Activated T-cell treated with anti-CD3 and anti-CD28 coated beads, Interleukin-2, amount 50 U/mL, for 1 hour (primary cell): ENCODE measurements at places on chromosomes 2 and 18.

- no peak for DNase-seq
Measured at GRCh38 chr2:28430788-28431418, 38.2 kb downstream of the FOSL2 start.

GRCh38 chr2:68438455-68439303 is 28.4 kb downstream of the FBXO48 start:
- DNase-seq = no peak

GRCh38 chr2:184339966-184340365 is 258.4 kb upstream of the ZNF804A start:
- no peak for DNase-seq

DNA sequence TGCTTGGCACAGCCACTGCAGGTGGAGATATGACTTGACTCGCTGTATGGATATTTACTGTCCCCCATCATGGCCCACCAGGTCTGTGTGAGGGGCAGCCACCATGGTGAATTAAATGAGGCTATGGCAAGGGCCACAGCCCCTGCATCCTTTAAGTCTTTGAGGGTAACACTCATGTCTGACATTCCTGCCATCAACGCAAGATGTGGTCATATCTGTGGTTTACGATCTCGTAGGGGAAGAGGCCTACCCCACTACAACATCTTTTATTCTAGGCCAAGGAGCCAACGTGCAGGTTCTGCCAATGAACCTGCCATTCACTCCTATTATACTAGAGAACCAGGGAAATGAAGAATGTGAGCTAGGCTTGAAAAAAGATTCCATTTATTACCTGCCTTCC is 381.6 kb upstream of the ID2 start:
- no peak for DNase-seq

DNA sequence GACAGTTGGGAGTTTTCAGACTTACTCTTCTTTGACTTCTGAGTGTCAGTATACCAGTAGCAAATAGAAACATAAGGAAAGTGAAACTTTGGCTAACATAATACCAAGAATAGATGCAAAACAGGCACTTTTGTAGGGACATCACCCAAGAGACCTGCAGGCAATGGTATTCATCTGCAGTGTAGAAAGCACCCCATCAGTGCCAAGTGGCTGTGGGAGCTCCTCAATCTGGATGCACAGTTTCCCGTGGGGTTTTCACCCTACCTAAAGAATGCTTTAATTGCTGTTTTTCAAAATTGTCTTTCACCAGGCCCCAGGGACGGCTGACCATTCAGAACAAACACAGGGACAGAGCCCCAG is 96.6 kb upstream of the GPR45 start:
- no peak for DNase-seq

DNA sequence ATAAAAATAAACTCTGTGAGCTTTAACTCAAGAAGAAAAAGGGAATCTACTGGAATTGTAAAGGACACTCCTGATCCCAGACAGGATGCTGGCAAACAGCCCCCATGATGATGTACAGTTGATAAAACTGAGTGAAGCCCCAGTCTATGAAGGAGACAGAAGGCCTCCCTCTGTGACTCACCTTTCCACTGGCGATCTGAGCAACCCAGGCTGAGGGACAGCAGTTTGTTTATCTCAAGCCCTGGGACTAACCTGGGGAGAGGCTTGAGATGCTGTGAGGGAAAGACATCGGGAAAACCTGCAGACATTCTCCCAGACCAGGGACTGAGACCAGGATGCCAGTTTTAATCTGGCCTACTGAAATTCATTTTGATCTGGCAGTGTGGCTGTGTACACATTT is 104.5 kb upstream of the CDH2 start:
- no peak for DNase-seq

DNA sequence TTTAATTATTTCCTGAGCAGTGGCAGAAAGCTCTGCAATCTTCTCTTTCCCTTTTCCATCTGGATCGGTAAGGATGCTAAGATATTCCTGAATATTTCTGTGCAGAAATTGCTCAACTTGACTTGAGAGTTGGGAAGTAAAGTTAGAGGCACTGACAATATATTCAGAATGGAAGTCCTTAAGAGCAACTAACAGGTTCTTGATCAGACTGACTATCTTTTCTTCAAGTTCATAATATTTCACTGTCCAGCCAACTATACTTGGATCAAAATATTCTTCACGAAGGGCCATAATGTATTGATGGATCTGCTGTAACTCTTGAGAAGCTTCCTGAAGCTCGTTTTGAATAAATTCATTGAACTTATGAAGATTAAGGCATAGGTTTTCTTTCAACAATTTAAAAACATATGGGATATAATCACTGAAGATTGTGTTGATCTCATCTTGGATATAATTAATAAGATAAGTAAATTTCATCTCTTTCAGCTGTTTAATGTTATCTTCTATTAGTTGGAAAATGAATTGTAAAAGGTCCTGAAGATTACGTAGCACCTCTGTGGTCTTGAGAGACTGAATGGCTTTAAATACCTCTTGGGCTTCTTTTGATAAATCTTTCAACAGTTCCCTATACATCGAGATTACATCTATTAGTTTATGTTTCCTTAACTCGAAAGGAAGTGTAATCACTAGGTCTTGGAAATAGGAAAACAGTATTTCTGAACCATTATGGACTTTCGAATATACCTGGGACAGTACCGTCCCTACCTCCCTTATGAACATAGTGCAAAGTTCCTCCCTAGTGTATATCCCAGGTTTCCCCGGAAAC is 41.7 kb downstream of the APOB start:
- no peak for DNase-seq

DNA sequence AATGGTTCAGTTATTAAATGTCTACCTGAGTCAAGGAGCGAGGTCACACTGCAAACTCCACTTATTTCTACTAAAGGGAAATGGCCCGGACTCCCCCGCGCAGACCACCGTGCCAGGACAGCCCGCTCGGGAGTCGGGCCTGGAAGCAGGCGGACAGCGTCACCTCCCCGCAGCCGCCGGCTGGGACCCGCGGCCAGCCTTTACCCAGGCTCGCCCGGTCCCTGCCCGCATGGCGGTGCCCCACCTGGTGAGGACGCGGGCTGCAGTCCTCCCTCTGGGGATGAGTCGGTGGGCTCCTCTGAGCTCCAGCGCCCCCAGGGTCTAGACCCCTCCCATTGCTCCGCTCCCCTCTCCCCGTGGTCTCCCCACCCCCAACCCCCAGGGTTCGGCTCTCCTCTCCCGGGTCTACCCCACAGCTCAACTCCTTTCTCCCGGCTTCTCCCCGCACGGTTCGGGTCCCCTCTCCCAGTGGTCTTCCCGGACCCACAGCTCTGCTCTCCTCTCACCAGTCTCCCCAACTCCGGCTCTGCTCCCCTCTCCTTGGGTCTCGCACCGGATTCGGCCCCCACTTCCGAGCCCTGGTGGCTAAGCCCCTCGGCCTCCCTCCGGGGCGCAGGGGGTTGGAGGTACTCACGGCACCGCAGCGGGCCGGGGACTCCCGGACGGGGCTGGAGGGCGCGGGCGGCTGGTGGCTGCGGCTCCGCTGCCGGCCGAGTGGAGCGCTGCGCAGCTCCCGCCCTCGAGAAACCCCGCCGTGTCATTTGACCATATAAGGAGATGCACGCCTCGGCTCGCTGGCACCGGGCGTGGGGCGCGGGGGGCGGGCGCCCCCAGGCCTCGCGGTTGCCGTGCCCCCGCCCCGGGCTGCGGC is at the start of gene FHL2:
FHL2 (minus strand) TSS at position 716 of the 871 bp plus-strand sequence. CDS start 12,535 bp downstream, outside the sequence.
- peak; percentile 76 for DNase-seq

GRCh38 chr2:240248721-240249422 is 108.4 kb upstream of the OTOS start:
- DNase-seq = peak; percentile 2

- DNase-seq = no peak
Measured at GRCh38 chr2:218332288-218332687, 24.4 kb upstream of the CATIP start.

GRCh38 chr2:31038385-31038784 is 99.9 kb downstream of the GALNT14 start:
- no peak for DNase-seq

- no peak for DNase-seq
Measured at GRCh38 chr2:71894261-71894660, 253.4 kb downstream of the CYP26B1 start.

DNA sequence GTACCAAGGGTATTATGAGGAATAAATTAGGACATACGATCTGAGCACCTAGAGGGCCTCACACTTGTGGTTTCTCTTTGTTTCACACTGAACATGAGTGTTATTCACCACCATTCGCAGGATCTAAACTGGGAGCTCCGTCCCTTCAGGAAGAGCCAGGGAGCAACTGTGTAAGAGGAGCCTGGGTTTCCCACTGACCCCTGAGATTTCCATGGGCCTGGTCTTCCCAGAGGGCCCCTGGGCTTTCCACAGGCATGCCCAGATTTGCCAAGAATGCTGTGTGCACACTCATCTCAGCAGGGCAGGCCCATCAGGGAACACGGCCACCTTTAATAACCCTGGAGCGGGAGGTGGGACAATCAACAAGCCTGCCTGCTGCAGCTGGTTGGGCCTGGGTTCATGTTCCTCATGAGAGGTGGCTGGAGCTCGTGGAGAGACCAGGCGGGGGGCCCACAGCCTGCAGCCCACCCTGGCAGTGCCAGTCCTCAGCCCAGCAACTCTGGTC is 416.8 kb upstream of the MYT1L start:
- DNase-seq = no peak

DNA sequence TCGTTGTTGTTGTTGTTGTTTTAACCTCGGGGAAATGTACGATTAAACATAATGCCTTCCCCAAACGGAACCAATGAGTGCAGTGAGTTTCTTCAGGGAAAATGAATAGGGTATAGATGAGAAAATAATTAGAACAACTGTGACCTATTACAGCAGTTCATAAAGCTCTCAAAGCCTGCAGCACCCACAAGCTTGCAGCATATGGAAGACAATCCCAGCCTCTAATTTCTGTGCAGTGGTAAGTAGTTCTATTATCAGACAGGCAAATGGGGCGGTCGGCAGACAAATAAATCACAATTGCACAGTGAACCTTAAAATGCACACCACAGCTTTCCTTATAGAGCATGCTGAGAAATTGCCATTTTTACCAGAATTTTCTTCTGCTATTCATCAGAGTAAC is 159.5 kb downstream of the MYT1L start:
- no peak for DNase-seq
